ENCODE measurements at places on chromosomes 5 and 9. TPM values are rescaled to one million over a fixed set of nuclear protein-coding genes. Genes with fewer than 3 reads are reported as not detected.

The EGFLAM gene
- total RNA-seq, result 30.5 TPM

The KCNV2 gene
- not detected for total RNA-seq

The RGS7BP gene
- total RNA-seq, result 1.4 TPM

The TAF11L8 gene
- not detected for total RNA-seq

The WHRN gene
- 15.1 TPM for total RNA-seq

The HARS1 gene
- 53.7 TPM for total RNA-seq

The RLN2 gene
- not detected for total RNA-seq

The GPR150 gene
- 1.4 TPM for total RNA-seq

The IL4 gene
- not detected for total RNA-seq

The KIF24 gene
- 1.3 TPM for total RNA-seq

The AGXT2 gene
- not detected for total RNA-seq

The PIP5KL1 gene
- 10.1 TPM for total RNA-seq

The GDNF gene
- total RNA-seq, result not detected

The PDE6A gene
- total RNA-seq, result under 0.01 TPM

The GIN1 gene
- total RNA-seq, result 4.9 TPM

The FYB1 gene
- 17.9 TPM for total RNA-seq

The F2RL2 gene
- 3.4 TPM for total RNA-seq

The C9orf153 gene
- 0.66 TPM for total RNA-seq

The DPYSL3 gene
- 34.4 TPM for total RNA-seq

The ZNF462 gene
- 20.6 TPM for total RNA-seq

The TMEM174 gene
- total RNA-seq, result not detected

GRCh38 chr9:76353280-76353679 lies 40.9 kb downstream of the RFK start:
- no peak for DNase-seq

DNA sequence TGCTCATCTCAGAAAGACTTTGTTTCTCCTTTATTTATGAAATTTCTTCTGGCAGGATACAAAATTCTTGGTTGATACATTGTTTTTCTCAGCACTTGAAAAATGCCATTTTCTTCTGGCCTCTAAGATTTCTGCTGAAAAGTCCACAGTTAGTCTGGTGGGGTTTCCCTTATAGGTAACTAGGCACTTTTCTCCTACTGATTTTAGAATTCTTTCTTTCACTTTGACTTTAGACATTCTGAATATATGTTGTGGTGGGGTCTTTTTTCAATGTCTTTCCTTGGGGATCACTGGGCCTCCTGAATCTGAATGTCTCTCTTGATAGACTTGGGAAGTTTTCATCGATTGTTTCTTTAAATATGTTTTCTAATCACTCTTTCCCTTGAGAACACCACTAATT lies 79.6 kb downstream of the CETN3 start:
- DNase-seq, result no peak

- no peak for DNase-seq
Observed at GRCh38 chr5:81761270-81761669, 10.4 kb upstream of the SSBP2 start.

DNA sequence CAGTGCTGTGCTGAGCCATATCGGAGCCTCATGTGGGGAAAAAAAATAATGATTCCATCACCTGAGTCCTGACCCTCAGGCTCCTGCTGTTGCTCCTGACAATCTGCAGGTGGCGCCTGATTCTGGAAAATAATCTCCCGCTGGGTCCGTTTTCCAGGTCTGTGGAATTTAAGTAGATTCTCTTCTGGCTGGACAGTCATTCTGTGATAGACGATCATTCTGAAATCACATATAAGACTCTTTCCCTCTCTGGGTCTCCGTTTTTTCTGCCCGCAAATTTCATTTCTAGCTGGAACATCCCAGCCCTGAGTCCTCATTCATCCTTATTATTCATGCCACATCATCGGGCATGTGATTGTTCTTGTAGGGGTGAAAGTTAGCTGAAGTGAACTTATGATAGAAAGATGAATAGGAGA lies 22.1 kb upstream of the STXBP1 start:
- DNase-seq, result no peak

DNA sequence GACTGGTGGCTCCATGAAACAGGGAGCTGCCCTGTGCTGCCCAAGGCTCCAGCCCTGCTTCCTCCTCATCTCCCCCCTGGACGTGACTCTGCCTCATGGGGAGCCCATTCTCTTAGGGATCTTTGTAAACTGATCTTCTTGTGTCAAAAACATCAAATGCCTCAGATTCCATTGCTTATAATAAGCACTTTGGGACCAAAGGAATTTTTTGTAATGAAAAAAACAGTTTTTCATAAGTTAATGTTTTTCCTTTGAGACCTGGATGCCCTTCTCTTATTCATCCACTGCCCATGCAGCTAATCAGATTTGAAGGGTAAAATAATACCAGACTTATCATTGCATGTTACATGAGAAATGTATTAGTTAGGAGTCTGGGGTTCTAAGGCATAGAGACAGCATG lies 41.7 kb downstream of the PALM2AKAP2 start:
- no peak for DNase-seq

DNA sequence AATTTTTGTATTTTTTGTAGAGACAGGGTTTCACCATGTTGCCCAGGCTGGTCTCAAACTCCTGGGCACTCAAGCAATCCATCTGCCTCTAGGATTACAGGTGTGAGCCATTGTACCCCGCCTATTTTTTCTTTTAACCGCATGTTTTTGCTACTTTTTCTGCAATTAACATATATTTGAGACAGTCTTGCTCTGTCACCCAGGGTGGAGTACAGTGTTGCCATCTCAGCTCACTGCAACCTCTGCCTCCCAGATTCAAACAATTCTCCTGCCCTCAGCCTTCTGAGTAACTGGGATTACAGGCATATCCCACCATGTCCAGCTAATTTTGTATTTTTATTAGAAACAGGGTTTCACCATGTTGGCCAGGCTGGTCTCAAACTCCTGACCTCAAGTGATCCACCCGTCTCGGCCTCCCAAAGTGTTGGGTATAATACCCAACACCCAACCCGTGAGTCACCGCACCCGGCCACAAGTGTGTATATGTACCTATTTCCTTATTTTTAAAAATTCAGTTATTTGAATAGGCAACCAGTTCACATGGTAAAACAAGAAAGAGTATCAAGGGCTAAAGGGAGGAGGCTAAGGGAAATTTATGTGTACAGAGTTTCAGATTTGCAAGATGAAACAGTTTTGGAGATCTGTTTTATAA lies 13.3 kb downstream of the PHAX start:
- no peak for DNase-seq

- no peak for DNase-seq
Observed at GRCh38 chr5:136128481-136128880, 4.2 kb upstream of the SMAD5 start.

- DNase-seq, result no peak
Observed at GRCh38 chr9:78453450-78453849, 156.5 kb downstream of the PSAT1 start.

GRCh38 chr5:156951359-156951758 lies 11.7 kb downstream of the TIMD4 start:
- no peak for DNase-seq

DNA sequence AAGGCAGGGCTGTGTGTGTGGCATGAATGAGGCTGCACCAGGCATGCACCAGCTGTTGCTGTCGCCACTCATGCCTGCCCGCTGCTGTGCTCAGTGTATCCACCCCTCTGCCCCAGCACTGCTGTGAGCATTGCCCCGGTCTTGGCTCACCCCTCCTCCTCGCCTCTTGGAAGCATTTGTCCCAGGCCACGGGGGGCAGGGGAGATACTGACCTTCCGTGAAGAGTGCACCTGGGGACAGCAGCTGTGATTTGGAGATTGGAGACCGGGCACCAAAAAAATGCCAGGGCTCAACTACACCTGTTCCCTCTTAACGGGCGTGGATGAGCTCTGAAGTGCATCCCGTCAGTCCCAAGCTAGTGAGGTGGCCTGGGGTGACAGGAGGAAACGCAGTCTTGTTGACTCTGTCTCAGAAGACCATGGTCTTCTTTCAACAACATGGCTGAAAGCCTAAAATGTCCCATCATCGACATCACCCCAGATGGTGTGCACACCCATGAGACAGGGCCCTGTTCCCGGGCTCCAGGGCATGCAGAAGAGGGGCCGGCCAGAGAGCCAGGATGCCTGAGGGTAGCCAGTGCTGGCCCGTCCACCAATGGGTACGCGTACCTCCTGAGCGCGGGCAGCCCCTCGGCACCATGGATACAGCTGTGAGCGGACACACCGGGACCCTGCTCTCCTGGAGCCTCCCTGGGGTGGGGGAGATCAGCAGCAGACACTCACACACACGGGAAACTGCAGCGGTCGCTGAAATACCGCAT lies 115.8 kb downstream of the COL5A1 start:
- no peak for DNase-seq

- DNase-seq, result no peak
Observed at GRCh38 chr5:42274913-42275312, 148.3 kb upstream of the GHR start.

GRCh38 chr5:179113945-179114641 lies 53.9 kb downstream of the ZNF354C start:
- peak; percentile 17 for DNase-seq

DNA sequence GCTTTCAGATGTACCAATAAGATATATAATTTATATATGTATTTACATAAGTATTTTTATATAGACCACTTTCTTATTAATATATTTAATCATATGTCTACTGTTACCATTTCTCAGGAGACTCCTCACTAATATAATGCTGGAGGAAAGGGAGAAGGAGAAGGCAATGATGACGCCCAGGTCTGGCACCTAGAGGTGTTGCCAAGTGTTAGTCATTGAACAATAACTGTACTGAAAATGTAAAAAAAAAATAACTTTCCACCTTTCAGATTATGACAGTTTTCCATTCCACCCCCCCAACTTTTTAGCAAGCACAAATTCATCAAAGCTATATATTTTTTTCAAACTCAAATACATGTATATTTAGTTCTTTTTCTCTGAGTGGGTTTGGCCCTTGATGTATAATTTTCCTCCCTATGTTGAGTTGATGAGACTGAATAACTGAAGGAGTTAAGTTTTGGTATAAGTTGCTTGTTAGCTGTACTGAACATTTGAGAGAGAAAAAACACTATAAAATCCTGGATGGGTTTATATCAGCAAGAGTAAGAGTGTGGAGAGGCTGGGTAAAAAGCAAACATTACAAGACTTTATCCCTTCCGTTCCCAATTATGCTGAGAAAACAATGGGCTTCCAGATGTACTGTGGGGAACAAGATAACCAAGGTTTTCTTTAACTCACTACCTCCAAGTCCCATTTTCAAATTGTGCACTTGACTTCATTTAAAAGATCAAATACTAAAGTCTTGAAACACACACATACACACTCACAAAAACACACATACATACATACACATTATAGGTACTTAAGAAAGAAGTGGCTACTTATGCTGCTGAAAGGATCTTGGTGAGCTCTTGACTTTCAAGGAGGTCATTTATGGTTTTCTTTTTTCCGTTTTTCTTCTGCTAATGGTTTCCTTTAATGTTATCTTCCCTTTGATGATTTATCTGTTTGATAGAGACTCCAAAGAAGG lies 142.8 kb upstream of the IFNE start:
- DNase-seq, result no peak

- DNase-seq, result no peak
Observed at GRCh38 chr5:176723440-176723839, 76.2 kb downstream of the TSPAN17 start.

GRCh38 chr5:180592176-180592575 lies 877 bp upstream of the SCGB3A1 start:
- no peak for DNase-seq

- DNase-seq, result no peak
Observed at GRCh38 chr5:140927228-140927573, 1.1 kb downstream of the PCDHAC1 start.

- DNase-seq, result no peak
Observed at GRCh38 chr9:81664638-81665222, 24.6 kb downstream of the TLE1 start.

DNA sequence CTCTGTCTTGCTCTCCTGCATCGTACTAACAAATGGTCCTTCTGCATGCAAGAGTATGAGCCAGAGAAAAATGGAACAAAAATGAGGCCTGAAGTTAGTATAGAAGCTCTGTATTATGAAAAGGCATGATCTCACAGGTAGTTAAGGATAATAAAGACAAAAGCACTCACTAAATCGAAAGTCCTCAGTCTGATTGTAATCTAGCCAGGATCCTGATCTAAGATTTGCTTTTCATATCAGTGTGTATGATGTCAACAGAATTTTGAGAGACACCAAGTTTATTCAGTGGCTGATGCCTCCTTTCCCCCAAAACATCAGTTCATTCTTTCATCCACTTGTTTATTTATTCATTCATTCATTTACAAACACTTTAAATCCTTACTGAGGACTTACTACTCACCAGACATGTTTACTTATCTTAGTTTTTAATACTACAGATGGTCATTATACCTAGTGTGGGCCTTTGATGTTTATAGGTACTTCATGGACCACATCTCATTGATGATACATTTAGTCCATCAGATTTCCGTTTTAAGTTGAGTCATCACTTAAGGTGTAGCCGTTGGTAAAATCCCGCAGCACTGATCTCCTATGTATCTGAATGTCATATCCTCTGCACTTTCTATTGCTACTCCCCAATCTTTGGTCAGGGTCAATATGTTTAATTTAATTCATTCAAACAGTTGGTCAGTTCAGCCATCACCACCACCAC lies 105.2 kb upstream of the DHFR start:
- no peak for DNase-seq

- DNase-seq, result no peak
Observed at GRCh38 chr9:78010445-78010844, 21.2 kb downstream of the GNAQ start.

GRCh38 chr5:7218141-7218540 lies 177.8 kb upstream of the ADCY2 start:
- DNase-seq, result no peak

DNA sequence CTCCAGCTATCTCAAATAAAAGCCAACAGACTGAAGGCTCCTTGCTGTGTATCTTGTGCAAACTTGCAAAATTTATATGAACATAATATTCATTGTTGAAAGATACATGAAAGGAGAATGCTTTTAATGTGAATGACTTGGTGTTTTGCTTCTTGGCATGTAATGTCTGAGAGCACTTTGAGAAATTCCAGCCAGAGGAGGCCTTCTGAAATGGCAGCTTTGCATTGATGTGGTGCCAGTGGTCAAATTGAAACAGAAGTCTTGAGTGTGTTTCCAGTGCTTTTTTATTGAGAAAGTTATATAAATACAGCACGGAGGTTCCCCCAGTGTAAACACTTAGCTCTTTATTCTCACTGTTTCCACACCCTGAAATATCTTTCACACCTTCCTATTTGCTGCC lies 182.1 kb downstream of the ADCY2 start:
- DNase-seq, result no peak

- no peak for DNase-seq
Observed at GRCh38 chr9:4980086-4980727, 4.9 kb upstream of the JAK2 start.

All from breast epithelium (tissue), 4 donors.